ENCODE measurements at places on chromosomes 7 and 10.
A peak's percentile ranks its signal among the peaks of the same experiment; 100 is the strongest.

GRCh38 chr10:29749150-29749549 is 114.4 kb upstream of the SVIL start:
- DNase-seq = no peak

DNA sequence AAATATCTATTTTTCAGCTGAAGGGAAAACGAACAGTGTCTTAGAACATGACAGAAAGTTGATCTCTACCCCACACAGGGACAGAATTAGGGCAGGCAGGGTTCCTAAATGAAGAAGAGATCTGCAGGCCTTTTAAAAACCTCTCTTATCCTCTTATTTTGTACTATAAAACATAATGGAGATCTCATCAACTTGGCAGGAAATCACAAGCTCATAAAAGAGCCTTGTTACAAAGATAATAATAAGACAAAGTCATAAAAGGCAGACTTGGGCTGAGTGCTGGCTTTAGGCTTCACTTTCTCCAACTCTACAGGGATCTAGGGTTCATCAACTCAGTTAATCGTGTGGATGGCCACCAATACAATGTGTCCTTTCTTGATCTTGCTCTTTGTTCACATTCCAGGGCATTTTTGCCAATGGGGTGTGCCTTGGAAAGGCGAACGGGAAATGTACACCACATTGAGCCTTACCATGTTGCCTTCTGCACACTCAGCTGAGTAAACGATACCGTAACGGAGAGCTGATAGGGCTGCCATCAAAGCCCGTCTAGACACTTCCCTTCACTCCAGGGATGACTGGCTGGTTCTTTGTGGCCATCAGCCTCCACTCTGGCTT is 7.1 kb upstream of the TEX36 start:
- no peak for DNase-seq

GRCh38 chr7:74007242-74007567 is 20.8 kb upstream of the ELN start:
- DNase-seq = no peak

DNA sequence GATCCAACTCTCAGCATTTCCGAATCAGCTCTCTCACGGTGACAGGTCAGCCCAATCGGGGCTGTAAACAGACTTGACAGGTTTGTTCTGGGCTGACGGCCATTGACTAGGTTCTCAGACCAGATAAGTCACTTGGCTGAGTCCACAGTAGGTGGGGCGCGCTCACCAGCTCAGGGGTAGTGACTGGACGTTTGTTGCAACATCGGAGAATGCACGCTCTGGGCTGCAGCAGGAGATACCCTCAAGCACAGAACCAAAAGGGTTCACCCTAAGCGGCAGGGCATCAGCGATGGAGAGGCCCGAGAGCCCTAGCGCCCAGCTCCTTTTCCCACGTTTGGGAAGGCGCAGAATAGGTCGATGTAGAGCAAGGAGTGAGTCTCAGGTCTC is 1.8 kb downstream of the KLLN start:
- DNase-seq = no peak

DNA sequence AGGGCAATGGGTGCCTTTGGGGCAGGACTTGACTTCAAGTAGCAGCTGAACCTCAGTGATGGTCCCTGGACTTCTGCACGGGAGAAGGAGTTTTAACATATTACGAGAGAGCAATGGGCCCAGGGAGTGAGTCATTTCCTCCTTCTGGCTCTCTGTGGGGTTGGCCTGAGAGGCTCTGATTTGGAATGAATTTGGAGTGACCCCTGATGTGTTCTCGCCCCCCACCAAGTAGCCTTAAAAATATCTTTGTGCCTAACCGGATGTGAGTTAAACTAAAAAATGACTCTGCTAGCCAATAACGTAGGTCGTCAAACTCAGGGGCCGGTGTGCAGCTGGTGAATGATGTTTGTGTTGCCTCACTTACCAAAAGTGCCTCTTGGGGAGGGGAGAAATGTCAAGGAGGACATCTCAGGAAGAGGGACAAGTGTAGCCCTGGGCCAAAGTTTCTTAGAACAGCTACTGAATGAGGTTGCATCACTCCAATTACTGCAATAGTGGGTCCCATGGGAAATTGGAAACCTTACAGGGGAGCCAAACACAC is 656.6 kb downstream of the INHBA start:
- no peak for DNase-seq

GRCh38 chr10:35961501-35961900 is 319.4 kb upstream of the FZD8 start:
- DNase-seq = no peak

- no peak for DNase-seq
These were observed 93.5 kb downstream of the DYNC1I1 start for GRCh38 chr7:95865716-95866371.

DNA sequence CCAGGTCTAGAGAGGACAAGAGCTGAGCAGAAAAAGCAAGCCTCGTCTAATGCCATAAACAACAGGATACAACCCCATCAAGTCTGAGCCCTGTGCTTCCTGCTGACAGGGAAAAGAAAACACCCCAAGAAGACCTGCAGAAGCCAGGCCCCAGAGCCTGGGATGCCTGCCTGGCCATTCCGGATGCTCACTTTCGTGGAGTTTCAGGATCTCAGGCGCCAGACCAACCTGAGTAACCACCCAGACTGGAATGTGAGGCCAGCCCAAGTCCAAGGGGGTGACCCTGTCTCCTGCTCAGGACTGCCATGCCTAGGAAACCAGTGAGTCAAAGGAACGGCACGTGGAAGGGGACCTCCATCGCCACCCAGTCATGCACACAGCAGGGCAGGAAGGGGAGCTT is 74.3 kb downstream of the PLXNA4 start:
- no peak for DNase-seq

GRCh38 chr10:7312488-7312857 is 98.4 kb downstream of the SFMBT2 start:
- DNase-seq = no peak

DNA sequence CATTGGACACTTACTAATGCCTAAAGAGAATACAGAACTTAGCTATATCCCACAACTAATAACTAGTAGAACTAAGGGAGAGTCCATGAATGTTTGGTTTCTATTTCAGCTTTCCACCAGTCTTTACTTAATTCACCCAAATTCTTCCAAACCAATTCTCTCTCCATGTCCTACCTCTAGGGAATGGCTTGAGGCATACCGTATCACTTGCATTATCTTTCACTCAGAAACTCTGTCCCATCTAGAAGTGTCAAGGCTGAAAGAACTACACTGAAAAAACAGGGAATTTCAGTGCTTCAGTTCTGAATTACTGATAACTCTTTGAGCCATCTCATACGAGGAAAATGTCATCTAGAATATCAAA is 758 bp downstream of the TMEM168 start:
- no peak for DNase-seq

- DNase-seq = peak; percentile 18
These were observed 1.0 kb upstream of the LRRN3 start for GRCh38 chr7:111089822-111090426.

GRCh38 chr7:122914812-122915211 is 28.6 kb upstream of the CADPS2 start:
- no peak for DNase-seq

- DNase-seq = no peak
These were observed 24.8 kb downstream of the C10orf67 start for GRCh38 chr10:23319835-23320234.

- DNase-seq = no peak
These were observed 175.1 kb downstream of the COBL start for GRCh38 chr7:51141451-51142003.

DNA sequence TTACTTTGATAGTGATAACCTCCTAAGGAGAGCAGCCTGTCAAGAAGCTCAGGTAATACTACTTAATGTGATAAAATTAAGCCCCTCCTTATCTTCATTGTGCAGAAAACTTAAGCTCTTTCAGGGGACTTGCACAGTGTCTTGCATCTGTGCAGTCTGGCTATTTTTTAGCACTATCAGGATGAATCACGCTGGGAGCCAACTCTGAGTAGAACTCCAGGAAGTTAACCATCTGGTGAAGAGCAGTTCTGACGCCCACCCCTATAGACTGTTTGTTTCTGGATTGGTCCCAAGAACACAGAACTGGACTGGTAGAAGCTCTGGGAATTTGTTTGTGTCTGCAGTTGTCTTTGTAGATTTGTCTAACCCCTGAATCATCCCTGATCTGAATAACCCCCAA is 41.9 kb downstream of the AGK start:
- DNase-seq = no peak

GRCh38 chr10:128062881-128063563 is 63.2 kb downstream of the MKI67 start:
- peak; percentile 88 for DNase-seq

DNA sequence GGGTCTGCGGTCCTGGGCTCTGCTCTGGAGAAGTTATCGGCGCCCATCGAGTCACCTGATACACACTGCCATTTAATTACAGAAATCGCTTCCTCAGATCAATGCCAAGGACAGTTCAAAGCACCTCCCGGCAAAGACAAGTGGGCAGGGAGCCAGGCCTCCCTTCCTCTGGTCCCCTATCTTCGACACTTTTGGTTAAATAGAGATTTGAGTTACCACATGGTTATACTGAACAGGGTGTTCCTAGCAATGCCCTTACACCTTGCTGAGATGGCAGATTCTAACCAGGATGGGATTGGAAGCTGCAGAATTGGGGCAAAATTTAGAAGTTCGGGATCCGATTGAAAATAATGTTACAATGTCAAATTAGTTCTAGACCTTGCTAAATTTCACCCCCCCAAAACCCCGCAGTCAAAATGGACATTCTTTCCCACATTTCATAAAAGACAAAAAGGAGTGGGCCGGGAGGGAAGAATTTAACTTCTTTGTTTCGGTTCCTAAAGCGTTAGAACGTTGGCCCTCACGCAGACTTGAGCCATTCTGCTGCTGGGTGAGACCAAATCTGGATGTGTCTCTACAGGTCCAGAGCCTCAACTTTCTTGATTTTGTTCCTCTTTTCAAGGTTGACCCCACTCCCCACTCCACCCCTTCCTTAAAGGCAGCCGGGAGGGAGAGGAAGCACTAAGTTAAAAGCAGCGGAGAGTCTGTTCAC is 2.2 kb upstream of the DLX5 start:
- DNase-seq = no peak

GRCh38 chr10:10128387-10128786 is 889.3 kb upstream of the CELF2 start:
- no peak for DNase-seq

DNA sequence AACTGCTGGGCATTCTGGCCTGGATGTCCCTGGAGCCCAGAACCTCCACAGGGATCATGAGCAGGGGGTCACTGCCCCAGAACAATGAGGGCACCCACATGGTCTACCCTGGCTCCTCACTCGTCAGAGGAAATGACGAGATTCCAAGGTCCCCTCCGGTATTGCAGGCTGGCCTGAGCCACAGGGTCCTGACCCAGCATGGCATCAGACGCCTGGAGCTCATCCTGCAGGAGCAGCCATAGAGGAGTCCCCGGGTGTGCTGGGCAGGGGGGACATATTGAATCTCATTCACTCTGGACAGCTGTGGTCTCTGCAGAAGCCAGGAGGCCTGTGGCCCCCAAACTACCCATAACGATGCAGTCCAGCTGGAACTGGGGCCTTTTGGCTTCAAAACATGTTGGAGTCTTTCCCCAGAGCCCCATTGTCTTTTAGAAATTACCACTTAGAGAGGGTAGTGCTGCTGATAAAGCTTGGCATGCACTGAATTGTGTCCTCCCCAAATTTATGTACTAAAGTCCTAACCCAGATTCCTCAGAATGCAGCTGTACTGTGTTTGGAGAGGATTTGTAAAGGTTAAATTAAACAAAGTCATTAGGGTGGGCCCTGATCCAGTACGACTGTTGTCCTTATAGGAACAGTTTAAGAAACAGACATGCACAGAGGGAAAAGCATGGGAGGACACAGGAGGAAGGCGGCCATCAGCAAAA is 27.7 kb downstream of the ANXA8 start:
- no peak for DNase-seq

DNA sequence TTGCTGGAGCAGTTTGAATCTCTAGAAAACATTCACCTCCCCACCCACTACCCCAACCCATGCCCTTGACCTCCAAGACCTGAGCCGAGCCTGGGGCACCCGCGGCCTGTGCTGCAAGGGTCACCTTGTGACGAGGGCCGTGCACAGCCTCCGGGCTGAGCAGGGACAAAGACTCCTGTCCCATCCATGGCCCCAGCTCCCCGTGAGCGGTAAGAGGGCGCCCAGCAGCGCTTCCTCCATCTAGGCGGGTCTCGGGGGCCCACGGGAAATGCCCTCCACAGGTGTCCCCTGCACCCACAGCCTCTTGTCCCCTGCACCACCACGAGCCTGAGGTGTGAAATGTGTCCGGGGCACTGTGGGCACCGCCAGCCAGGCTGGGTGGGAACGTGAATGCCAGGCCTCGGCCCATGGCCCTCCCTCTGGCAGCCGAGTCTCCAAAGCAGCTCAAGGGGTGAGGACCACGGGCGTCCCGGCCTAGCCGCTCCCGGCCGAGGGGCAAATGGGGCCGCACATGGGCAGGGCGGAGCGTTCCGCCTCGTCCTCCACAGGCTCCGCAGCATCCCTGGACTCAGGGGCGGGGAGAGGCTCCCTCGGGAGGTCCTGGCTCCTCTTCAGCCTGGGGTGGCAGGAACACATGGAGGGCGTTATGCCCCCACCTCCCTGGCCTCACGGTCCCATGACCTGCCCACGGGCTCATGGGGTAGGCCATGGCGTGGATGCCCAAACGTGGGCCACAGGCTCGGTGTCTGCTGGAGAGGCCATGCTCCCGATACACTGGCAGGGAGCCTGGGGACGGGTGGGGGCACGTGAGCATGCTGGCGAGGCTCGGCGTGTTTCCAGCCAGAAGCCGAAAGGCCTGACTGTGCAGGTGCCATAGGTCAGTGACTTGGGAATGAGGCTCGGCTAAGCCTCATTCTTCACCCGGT is 21.1 kb downstream of the DPYSL4 start:
- DNase-seq = no peak

DNA sequence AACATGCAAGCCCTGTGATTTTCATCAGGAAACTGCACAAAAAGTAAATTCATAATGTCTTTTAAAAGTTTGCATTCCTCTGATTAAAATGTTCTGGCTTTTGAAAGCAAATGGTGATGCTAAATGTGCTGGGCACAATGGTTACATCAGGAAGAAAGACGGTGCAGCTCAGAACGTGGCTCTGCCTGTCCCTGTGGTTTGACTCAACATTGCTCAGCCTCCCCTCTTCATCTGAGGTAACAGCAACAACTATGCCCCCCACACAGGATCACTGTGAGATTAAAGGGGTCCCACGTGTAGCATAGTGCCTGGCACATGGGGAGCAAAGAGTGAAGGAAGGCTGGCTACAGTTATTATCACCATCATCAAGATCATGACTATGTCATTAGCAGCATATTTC is 44.0 kb downstream of the PARD3 start:
- DNase-seq = no peak

GRCh38 chr7:134532180-134532953 is 5.0 kb downstream of the AKR1B10 start:
- no peak for DNase-seq

DNA sequence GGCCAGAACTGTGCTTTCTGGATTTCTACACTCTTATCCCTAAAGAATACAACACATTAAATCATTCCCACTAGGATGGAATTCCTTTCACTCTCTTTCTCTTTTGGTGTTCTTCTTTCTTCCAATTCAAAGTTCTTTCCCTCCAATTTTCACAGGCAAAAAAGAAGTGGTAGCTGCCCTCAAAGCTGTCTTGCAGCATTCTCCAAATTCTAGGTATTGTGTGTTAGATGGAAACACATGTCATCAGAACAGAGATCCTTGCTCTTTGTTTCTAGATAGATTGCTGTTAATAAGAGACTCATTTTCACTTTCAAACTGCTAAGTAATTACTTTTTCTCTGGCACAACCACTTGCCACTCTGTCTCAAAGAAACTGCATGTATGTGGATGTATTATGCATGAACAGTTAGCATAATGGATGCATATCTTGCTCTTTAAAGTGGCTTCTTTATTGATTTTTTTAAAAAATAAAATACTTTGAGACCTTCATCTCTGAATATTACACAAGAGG is 31.0 kb downstream of the SHTN1 start:
- DNase-seq = no peak
